Testis (tissue), 5 donors: ENCODE measurements at places on chromosomes 3 and 15.

- DNase-seq: peak; percentile 49
Observed at GRCh38 chr15:86624261-86625036, 544.8 kb downstream of the AGBL1 start.

DNA sequence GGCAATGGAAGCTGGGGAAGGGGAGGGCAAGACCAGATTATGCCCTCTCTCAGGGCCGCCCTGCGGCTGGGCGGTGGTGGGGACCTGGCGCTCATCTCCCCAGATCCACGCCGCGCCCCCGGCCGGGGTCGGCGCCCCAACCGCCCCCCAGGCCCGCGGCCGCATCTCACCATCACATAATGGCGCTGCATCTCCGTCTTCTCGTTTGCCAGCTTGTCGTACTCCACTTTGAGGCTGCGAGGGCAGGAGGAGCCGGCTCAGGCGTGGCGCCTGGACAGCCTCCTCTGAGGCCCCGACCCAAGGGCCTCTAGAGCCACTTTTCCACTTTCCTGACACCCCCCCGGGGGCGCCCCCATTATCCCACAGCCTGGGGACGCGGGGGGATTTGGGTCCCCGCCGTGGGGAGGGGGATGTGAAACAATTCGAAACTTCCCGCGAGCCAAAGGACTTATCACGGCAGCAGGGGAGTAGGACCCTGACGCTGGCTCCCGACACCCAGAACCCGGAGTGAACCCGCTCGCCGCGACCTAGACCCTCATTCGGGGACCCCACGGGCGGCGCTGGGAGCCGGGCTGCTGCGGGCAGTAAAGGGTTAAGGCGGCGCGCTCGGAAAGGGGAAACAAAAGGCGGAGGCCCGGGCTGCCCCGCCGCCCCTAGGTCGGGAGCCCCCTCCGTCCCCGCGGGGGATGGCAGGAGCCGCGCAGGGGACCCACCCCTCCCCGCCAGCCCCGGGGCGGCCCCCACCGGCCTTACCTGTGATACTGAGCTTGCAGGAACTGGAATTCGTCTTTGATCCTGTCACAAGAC, 2.1 kb downstream of the TLE3 start:
- DNase-seq: peak; percentile 32

DNA sequence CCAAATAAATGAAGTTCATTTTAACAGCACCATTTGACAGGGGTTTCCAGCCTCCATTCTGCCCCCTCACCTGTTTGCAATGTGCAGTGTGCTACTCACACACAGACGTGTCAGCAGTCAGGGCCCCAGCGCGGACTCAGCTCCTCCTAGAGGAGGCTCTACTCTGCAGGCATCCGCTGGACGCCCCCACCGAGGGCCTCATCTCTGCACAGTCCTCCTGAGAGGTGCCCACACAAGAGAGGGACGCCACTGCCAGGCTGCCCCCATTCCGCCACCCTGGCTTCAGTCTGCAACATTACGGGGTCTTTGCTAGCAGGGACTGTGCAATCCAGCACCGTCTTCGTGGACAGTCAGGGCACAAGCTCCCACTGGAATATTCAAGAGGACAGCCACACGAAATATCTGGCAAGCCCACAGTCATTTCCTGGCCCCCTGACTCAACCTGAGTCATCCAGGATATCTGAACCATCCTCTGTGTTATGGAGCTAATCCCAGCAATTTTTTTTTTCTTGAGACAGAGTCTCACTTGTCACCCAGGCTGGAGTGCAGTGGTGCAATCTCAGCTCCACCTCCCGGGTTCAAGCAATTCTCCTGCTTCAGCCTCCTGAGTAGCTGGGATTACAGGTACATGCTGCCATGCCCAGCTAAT, 255.0 kb downstream of the OCA2 start:
- no peak for DNase-seq

GRCh38 chr15:50425219-50425618, 1.0 kb downstream of the USP8 start:
- DNase-seq: no peak

DNA sequence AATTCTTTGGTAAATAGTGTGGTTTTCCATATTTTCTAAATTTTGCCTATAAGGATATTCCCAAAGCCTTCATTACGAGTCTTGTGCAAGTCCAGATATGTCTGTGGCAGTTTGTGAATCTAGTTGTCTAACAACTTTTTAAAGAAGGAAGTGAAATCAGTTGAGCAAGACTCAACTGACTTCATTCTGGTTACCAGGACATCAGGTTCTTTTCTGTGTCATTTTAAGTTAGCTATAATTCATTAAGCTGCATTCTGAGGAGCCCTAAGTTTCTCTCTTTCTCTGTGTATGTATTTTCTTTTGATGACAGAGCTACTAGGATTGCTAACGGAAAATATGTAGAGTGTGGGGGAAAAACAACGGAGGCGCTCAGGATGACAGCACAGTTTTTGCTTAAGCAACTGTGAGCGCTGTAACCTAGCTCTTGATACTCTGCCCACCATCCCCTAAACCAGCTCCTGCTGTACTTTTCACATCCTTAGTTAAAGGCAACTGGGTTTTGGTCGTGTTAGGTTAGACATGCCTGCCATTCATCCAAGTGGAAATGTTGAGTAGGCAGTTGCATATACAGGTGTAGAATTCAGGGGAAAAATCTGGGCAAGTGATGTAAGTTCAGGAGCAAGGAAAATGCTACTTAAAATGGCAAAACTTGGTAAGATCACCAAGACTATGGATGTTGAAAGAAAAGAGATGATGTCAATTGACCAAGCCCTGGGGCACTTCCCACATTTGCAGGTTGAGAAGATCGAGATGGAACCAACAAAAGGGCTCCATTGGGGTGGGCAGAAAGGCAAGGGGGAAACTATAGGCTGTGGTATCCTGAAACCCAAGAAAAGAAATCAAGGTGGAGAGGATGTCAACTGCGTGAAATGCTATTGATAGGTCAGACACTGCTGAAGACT, 9.2 kb downstream of the MFSD1 start:
- DNase-seq: no peak

GRCh38 chr3:58222161-58222724, 11.5 kb upstream of the DNASE1L3 start:
- DNase-seq: no peak

DNA sequence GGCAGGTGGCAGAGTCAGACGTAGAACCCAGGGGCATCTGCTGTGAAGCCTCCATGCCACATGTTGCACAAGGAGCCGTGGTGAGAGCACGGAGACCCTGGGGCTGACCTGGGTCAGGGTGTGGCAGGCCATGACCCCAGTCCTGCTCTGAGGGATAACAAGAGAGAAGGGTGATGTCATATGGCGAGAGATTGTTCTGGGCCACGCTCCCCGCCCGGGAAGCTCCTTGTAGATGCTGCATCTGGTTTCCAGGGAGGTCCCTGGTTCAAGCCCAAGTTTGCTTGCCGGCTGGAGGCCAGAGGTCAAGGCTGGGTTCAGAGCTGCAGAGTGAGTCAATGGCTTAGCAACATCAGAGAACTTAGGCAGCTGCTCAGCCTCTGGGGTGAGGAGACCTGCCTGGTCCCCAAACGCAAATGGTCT, 17.3 kb downstream of the FGD5 start:
- peak; percentile 79 for DNase-seq

- DNase-seq: no peak
Observed at GRCh38 chr3:52521881-52522650, 11.6 kb downstream of the NT5DC2 start.

GRCh38 chr3:138985932-138986331, 20.1 kb downstream of the PRR23A start:
- DNase-seq: no peak

- DNase-seq: no peak
Observed at GRCh38 chr3:196989721-196990262, 21.2 kb upstream of the PIGZ start.

- DNase-seq: no peak
Observed at GRCh38 chr3:183868796-183869195, 15.9 kb downstream of the PARL start.

- no peak for DNase-seq
Observed at GRCh38 chr3:23096041-23096440, 107.1 kb upstream of the UBE2E2 start.

GRCh38 chr3:13085081-13085845, 12.0 kb upstream of the IQSEC1 start:
- no peak for DNase-seq

DNA sequence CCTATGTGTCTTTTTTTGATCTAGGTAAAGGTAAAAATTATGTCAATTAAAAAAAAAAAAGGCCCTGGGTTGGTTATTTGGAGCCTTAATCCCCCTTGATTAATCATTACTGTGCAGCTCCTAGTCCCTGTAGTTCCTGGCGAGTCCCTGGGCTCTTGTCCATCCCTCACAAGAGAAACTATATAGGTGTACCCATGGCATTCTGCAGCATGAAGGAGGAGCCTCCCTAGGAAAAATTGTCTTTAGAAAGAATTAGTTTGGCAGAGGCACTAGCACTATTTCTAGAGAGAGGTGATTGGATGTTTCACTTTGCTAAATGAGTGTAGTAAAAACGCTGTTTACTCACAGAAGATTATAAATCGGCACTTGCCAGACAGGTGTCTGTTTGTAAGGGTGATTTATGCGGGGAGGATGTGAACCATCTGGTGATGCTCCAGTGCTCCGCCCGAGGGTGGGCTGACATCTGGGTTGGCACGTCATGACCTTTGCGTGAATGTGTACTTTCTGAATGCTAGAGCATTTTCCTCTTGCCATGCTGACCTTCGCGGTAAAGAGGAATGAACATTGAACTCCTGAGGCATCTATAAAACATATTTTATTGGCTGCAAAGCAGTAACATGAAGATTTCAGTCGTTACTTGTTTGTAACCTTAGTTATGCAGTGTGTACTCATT, 12.6 kb downstream of the PLCL2 start:
- no peak for DNase-seq

DNA sequence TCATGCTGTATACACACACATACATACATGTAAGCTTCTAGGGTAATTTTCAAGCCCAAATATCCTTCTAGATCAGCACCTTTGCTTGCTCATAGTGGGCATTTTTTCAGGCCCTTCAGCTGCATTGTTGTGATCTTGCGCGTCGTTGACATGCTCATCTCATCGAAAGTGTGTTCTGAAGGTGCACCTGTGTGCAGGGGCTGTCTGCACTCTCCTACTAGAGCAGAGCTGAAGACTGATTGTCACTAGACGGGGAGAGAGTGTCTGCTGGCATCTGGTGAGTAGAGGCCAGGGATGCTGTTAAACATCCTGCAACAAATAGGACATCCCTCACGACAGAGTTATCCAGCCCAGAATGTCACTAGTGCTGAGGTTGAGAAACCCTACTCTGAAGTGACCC, 35.7 kb upstream of the VILL start:
- DNase-seq: no peak

GRCh38 chr15:46207341-46207740, 572.5 kb downstream of the SQOR start:
- DNase-seq: no peak

DNA sequence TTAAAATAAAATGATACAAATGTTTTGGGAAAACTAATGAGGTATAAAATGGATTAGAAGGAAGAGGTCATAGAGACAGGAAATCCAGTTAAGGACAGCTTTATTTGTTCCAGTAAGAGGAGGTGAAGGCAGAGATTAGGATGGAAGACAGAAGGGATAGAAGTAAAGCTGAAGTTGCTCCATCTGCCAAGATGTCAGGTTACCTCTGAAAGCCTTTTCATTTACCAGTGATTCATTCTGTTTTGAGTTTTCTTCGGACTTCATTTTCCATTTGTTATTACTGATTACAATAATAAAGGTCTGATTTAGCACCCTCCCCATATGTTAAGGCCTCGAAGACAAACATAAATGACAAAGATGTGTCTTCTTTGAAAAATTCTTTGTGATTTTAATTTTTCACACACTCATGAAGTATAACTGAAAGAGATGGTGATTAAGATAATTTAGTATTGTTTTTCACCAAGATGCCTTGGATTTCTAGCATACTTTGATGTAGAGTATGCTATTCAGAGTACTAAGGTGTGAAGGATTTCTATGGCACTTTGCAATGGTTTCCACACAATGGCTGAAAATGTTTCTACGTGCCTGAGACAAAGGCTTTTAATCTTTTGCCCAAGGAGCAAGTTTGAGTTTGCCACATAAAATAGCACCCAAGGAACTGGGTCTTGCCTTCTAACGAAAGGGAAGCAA, 75.4 kb upstream of the PLAAT1 start:
- DNase-seq: no peak

DNA sequence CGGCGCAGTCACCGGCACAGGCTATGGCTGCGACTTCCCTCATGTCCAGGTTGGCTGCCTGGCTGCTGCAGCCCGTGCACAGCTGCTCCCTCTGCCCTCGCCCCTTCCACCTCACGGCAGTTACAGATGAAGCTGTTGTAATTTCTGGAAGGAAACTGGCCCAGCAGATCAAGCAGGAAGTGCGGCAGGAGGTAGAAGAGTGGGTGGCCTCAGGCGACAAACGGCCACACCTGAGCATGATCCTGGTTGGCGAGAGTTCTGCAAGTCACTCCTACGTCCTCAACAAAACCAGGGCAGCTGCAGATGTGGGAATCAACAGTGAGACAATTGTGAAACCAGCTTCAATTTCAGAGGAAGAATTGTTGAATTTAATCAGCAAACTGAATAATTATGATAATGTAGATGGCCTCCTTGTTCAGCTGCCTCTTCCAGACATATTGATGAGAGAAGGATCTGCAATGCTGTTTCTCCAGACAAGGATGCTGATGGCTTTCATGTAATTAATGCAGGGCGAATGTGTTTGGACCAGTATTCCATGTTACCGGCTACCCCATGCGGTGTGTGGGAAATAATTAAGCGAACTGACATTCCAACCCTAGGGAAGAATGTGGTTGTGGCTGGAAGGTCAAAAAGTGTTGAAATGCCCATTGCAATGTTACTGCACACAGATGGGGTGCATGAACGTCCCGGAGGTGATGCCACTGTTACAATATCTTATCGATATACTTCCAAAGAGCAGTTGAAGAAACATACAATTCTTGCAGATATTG, 13.2 kb upstream of the GNB4 start:
- no peak for DNase-seq

- DNase-seq: no peak
Observed at GRCh38 chr15:28116521-28117431, 17.7 kb upstream of the OCA2 start.

GRCh38 chr15:26318689-26319088, 454.2 kb downstream of the GABRB3 start:
- DNase-seq: no peak

- no peak for DNase-seq
Observed at GRCh38 chr15:89451846-89452245, 44.5 kb downstream of the RHCG start.

DNA sequence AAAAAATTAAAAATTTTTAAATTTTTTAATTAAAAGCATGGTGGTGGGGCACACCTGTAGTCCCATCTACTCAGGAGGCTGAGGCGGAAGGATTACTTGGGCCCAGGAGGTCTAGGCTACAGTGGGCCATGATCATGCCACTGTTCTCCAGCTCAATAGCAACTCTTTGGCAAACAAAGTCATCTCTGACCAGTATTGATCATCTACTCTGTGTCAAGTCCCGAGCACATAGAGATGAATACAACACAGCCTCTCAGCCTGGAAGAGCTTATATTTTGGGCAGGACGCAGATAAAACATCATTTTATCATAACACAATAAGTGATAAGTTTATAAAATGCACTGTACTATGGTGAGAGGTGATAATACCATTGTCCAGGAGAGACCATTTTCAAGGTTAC, 281.6 kb upstream of the GADL1 start:
- no peak for DNase-seq

GRCh38 chr15:48494631-48495030, 150.9 kb downstream of the FBN1 start:
- no peak for DNase-seq
